ENCODE measurements at places on chromosomes 1 and 21.
A peak's percentile ranks its signal among the peaks of the same experiment; 100 is the strongest.

DNA sequence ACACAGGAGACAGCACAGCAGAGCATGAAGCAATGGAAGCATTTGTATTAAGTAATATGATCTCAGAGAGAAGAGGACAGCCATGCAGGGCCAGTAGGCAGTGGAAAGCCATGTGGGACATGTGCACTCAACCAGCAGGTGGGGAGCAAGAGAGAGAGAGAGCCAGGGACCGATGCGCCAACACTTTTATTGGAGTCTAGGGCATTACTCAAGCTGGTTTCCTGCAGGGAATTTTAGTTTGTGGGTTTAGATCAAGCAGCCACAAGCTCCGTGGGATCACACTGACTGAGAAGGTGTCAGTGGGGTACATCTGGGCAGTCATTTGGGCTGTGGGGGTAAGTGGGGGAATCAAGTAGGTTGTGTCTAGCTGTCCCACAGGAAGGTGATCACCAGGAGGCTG lies 137.1 kb downstream of the PCBP3 start:
- no peak for DNase-seq

- DNase-seq: peak; percentile 2
These were observed 8.2 kb downstream of the UQCRHL start for GRCh38 chr1:15799004-15799867.

DNA sequence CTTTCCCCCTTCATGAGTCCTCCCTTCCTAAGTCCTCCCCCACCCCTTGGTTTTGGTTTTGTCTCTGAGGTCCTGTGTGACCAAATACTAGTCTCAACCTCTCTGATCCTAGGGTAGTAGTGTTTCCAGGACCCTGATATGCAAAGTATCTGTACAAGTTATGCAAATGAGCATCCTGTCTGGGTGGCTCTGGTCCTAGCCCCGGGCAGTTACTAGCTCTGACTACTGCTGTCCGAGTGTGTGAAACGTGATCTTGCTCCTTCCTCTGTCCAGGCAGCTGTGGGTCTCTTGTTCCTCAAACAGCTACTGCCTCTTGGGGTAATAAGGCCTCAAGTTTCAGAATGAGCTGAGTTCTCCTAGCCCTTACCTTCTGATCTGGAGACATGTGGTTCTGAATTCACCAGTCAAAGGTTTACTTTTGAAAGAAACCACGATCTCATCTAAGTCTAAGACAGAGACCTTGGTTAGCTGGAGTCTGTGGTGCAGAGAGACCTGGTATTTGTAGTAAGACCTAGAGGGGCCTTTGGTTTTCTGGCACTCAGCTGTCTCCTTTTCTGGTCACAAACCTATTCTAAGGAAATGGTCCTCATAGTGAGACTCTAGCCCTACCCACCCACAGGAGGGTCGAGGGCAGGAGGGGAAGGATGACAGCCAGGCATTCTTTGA lies 31.0 kb upstream of the IL19 start:
- no peak for DNase-seq

DNA sequence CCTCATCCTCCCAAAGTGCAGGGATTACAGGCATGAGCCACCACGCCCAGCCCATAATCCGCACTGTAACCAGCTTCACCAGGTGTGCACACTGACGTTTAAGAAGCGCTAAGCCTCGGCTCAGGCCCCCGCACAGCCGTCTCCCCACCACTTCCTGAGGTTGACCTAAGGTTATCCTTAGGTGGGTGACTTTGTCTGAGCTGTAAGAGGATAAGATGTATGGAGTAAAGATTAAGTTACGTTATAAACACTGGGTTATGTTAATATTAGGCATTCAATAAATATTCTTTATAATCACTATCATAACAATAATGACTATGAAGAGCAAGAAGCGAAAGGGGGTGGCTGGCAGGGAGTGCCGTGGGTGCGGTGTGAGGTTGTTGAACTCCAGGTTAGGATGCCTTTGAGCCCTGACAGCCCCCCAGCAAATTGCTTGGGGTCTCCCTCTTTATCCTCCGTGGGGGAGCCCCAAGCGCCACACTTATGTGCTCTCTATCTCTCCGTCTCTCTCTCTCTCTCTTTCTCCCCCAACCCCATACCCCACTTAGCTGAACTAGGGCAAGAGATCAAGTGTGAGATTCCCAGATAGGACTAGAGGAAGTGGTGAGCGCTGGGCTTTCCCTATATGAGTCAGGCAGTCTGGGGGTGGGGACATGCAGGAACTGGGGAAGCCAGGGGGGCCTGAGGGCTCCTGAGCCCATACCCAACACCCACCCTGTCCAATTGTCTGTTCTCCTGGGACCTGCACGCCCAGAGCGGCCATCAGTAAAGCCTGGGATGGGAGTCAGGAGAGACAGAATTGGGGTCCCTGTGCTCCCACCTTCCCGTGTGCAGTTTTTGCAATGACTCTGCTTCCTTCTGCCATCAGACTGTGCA lies 7.6 kb downstream of the EFHD2 start:
- DNase-seq: no peak

DNA sequence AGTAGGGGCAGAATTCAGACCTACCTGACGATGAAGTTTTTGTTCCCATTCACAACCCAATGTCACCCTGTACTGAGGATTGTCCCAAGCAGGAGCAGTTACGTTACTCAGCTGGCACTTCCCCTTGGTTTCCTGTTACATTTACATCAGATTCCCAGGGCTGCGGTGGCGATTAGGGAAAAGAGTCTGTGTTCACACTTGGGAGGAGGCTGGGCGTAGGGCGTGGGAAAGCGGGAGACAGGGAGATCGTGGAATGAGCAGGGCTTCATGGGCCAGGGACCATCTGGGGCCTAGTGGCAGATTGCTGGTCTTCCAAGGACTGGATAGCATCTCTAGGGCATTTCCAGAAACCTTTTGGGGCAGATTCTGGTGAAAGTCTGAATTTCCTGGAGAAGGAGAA lies 39.0 kb downstream of the TBX19 start:
- no peak for DNase-seq

DNA sequence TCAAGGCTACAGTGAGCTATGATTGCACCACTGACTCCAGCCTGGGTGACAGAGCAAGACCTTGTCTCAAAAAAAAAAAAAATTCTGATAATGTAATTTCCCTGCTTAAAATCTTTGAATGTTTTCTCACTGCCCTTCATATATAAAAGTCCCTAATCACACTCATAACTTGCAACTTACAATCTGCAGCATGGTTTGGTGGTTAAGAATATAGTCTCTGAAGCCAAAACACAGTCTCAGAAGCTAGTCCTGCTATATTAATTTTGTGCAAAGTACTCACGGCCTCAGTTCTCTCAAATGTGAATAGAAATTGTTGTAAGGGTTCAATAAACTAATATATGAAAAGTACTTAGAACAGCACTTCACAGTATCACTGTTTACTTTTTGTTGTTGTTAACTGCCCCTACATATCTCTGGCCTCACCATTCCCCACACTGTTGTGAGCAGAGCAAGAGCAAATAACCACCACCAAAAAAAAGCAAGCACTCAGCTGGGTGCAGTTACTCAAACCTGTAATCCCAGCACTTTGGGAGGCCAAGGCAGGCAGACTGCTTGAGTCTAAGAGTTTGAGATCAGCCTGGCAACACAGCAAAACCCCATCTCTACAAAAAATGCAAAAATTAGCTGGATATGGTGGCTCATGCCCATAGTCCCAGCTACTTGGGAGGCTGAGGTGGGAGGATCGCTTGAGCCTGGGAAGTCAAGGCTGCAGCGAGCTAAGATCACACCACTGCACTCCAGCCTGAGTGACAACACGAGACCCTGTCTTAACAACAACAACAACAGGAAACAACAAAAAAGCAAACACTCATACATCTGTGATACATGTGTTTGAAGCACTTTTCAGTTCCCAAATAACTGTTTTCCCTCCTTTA lies 22.4 kb downstream of the ASH1L start:
- DNase-seq: no peak
